Activated T-cell treated with anti-CD3 and anti-CD28 coated beads, Interleukin-2, amount 50 U/mL, for 1 hour (primary cell): ENCODE measurements at places on chromosomes 2 and 18.

GRCh38 chr2:104448661-104449440 is 405.1 kb upstream of the POU3F3 start:
- DNase-seq = no peak

DNA sequence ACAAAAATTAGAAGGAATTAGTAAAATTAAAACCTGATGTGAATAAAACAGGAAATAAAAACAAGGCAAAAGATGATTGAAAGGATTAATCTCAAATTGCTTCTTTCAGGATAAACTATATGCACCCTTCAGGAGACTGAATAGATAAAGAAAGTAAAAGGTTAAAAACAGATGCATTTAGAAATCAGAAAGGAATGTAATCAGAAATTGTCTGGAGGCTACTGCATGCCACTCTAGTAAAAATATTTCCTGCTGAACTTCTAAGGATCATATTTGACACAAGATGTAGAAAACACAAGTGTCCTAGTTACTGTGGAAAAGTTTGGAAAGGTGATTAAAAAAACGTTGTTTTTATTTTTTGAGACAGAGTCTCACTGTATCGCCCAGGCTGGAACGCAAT is 16.2 kb downstream of the CHCHD5 start:
- DNase-seq = no peak

GRCh38 chr2:71556692-71557250 is 103.4 kb downstream of the DYSF start:
- DNase-seq = no peak

DNA sequence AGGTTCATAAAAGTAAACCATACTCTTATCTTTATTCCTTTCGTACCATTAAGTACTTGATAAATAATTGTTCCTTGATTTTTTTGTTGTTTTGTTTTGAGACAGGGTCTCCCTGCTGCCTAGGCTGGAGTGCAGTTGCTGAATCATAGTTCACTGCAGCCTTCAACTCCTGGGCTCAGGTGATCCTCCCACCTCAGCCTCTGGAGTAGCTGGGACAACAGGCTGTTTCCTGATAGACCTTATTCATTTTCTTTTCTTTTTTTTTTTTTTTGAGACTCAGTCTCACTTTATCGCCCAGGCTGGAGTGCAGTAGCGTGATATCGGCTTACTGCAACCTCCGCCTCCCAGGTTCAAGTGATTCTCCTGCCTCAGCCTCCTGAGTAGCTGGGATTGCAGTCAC is 5.5 kb downstream of the KCNG3 start:
- DNase-seq = no peak

GRCh38 chr2:186835628-186836027 is 13.3 kb downstream of the ZSWIM2 start:
- no peak for DNase-seq

DNA sequence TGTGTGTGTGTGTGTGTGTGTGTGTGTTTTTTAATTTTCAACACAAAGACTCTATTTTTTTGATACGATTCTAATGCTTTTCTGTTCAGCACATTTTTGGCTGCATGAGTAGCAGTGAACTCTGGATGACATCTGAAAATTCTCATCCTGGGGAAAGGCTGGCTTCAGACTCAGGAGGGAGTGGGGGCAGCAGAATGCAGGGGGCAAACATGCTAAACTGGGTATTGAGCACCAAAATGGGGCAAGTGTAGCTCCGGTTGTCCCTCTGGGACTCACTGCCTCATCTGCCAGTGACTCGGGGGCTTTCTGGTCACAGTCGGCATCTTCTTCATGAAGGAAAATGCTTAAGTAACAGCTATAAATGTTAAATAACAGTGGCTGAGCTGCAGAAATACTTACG is 116.8 kb upstream of the PID1 start:
- no peak for DNase-seq
